Stimulated activated CD8-positive, alpha-beta memory T cell treated with anti-CD3 and anti-CD28 coated beads, Interleukin-4, amount 100 ng/mL, for 24 hours (primary cell): ENCODE measurements at places on chromosomes 6 and 20.

DNA sequence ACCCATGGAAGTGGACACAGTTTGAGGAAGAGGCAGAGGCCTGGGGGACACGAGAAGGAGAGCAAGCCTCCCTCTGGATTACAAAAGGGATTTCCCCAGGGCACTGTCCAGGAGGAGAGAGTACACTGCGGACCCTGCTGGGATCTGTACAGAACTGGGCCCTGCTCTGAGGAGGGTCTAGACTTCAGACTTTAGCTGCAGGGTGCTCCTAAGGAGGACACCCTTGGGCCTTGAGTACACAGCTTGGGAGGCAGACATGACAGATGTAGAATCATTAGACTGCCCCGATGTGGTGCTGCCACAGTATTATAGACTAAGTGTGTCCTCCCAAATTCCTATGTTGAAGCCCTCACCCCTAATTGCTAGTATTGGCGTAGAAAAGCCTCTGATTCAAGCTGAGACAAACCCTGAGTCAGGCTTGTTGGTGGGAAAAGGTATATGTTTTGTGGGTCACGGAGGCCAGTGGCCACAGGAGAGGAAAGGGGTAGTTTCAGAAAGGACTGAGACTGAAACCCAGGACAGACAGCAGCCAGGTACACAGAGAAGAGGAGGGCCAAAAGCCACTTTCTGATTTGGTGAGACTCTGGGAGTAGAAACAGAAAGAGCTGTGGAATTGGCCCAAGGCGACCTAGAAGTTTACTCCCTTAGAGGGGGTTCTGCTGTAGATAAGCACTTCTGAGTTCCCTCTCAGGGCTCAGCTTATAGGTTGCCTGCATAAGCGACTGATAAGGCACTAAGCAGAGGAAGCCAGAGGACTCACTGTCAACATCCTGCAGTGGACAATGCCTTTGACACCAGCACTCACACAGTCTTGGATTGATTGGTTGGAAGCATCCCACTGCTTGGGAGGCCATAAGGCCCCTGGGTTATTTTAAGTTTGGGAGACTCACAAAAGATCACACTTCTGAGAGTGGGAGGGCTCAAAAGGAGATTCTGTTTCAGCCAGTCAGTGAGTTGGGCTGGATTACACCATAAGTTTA, 16.5 kb upstream of the SH3BGRL2 start:
- DNase-seq = no peak

DNA sequence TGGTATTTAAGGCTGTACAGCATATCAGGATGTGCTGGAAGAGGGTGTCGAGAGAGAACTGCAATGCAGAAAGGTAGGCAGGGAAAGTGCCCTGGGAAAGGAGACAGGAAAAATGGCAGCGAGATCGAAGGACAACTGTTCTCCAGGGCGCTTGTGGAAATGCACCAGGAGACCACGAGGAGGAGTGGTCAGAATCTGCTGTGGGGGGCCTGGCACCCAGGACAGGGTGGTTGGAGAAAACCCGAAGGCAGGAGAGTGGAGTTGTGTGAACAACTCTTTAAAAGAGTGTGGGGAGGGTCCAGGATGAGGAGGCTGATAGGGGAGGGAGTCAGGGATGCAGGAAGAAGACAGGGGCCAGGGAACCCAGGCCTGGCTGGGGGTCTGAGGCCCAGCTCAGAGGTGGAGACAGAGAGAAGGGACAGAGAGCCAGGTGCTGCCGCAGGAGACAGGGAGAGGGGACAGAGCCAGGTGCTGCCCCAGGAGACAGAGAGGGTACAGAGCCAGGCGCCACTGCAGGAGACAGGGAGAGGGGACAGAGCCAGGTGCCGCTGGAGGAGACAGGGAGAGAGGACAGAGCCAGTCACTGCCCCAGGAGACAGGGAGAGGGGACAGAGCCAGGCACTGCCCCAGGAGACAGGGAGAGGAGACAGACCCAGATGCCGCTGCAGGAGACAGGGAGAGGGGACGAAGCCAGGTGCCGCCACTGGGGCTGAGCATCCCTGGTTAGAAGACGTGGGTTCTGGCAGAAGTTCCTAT, 9.3 kb downstream of the SLC22A1 start:
- no peak for DNase-seq

DNA sequence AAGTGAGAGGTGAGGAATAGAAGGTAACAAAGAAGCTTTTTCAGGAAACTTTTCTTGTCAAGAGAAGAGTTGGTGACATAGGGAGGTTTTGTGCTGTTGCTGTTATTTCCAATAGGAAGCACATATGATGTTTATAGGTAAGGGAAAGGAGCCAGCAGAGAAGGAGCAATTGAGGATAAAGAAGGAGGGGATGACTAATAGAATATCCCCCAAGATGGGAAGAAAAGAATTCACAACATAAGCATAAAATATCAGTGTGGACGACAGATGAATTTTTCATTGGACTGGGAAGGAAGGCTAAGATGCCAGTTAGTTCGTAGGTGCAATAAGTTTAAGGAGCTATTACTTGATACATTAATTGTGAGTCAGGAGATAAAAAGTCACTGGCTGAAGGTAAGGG, 8.5 kb upstream of the BEND6 start:
- DNase-seq = no peak

DNA sequence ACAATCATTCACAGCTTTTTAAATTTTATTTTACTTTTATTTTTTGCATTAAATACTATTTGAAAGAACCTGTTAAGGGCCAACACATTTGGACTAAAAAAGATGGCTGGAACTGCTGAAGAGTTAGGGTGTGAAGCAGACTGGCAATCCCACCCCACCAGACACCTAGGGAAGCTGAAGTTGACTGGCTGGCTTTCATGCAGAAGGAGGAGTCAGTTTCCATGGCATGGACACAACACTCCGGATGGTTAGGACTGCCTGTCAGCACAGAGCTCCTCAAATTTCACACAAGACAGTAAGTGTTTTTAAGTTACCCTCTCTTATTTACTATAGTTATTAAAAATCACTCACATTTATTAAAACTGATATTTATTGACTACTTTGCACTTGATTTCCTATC, at the start of gene ANKRD66:
TSS of gene ANKRD66 (plus strand) at position 238 of the 400 bp plus-strand sequence. CDS start 5,016 bp downstream, outside the sequence.
- no peak for DNase-seq

DNA sequence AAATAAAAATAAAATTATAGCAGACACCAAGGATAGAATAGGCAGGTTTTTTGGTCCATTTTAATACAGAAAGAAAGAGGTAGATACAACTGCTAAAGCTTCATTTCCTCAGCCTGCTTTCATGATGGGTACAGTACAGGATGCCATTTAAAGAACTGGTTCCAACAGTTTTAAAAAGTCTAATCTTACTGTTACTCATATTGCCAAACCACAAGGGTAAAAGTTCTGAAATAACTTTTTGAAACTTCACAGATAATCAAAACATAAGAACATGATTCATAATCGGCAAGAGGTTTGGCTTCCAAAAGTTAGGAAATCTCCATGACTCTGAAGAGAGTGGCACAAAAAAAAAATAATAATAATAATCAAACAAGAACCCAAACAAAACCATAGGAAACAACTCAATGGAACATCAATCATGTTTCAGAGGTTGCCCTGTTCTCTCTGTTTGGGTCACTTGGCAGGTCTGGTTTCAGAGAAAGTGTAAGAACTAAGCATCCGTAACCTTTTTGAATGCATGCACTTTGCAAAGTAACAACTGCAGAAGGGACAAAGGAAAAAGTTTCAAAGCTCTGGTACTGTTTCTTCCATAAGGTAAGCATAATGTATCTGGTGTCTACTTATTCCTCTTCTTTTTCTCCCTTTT, 79.7 kb downstream of the SMLR1 start:
- DNase-seq = no peak
